Tibial nerve (tissue), 4 donors: ENCODE measurements at places on chromosomes 1 and 21. TPM values are rescaled to one million over a fixed set of nuclear protein-coding genes. Genes with fewer than 3 reads are reported as not detected.
A peak's percentile ranks its signal among the peaks of the same experiment; 100 is the strongest.

DNA sequence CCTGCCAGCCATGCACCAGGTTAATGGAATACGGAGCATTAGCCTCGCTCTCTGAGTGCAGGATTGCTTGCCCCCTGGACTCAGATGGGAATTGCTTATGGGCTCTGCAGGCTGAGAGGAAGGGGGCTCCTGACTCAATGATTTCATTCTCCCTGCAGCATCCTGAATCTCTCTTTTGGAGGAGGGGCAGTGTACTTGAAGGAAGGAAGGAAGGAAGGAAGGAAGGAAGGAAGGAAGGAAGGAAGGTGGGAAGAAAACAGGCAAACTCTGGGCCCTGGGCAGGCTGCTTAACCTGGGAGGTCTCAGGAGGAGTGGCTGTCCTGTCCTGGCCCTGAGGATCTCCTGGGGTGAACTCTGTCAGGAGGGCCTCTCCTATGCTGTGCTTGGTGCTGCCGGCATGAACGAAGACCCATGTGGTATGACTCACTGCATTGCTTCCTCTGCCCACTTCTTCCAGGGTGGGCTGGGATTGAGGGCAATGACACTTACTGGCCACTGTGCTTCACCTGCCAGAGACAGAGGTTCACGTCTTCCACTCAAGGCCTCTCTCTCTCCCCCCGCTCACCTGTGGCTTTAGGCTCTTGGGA lies 257.1 kb upstream of the CSF3R start:
- no peaks in the 10 kb centered on the region for H3K4me1 ChIP-seq
- H3K27me3 ChIP-seq, result no peaks in the 10 kb centered on the region
- H3K4me3 ChIP-seq, result no peak overlapping the region
- no peaks in the 10 kb centered on the region for H3K36me3 ChIP-seq

- H3K4me3 ChIP-seq, result no peak overlapping the region
- H3K36me3 ChIP-seq, result no peaks in the 10 kb centered on the region
- no peaks in the 10 kb centered on the region for H3K4me1 ChIP-seq
- no peak for DNase-seq
- H3K27me3 ChIP-seq, result no peaks in the 10 kb centered on the region
- no peak overlapping the region for H3K27ac ChIP-seq
These were observed 522.5 kb downstream of the PTBP2 start for GRCh38 chr1:97243973-97244560.

GRCh38 chr1:221200464-221200863 lies 321.2 kb downstream of the HLX start:
- H3K27me3 ChIP-seq, result no peaks in the 10 kb centered on the region
- H3K36me3 ChIP-seq, result no peaks in the 10 kb centered on the region

The ACOT7 gene
- 24.3 TPM for total RNA-seq

The SNX7 gene
- total RNA-seq, result 28.6 TPM

DNA sequence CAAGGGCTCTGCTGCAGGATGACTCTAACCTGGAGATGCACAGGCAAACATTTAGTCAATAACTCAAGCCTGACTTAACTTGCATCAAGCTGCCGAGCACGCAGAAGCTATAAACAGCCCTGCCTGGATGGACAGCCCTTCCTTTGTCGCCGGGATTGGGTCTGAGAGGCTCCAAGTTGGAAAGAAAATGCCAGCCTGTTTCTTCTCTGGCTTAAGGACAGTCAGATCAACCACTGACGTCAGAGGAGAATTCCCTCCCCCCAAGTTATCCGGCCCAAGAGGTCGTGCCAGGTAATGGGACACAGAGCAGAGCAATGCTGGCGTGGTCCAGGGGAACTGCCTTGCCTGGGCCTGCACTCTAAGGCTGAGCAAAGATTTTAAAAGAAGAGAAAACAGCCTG lies 27.1 kb upstream of the LRRC38 start:
- no peak for DNase-seq
- no peak overlapping the region for H3K27ac ChIP-seq
- H3K36me3 ChIP-seq, result no peaks in the 10 kb centered on the region
- H3K27me3 ChIP-seq, result no peaks in the 10 kb centered on the region
- H3K4me3 ChIP-seq, result no peak overlapping the region

GRCh38 chr1:85628791-85629531 lies 48.4 kb downstream of the CCN1 start:
- no peaks in the 10 kb centered on the region for H3K36me3 ChIP-seq
- peak overlapping the region; percentile 13 for H3K27ac ChIP-seq
- H3K4me1 ChIP-seq, result no peaks in the 10 kb centered on the region
- H3K27me3 ChIP-seq, result no peaks in the 10 kb centered on the region
- H3K4me3 ChIP-seq, result no peak overlapping the region
- no peak for DNase-seq

DNA sequence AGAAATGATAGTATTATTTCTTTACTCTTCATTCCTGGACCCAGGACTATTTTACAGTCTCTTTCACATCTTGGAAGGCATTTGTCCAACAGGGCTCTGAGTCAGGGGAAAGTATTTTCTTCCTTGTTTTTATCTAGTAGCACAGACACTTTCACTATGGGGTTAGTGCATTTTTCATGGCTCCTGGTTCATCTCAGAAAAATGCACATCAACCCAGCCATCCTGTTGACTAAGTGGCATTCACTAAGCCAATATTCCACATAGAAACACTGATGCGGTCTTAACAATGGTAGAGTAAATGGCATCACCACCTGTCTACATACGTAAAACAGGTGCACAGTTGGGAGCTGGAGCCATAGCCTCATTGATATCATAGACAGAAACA lies 87.4 kb upstream of the C1orf21 start:
- H3K4me3 ChIP-seq, result no peak overlapping the region
- H3K27ac ChIP-seq, result no peak overlapping the region
- DNase-seq, result no peak
- H3K36me3 ChIP-seq, result no peaks in the 10 kb centered on the region

The ADAM30 gene
- total RNA-seq, result not detected

The GPATCH3 gene
- 26.1 TPM for total RNA-seq

The MRPS6 gene
- 69.6 TPM for total RNA-seq
